ENCODE measurements at places on chromosomes 3 and 15.

DNA sequence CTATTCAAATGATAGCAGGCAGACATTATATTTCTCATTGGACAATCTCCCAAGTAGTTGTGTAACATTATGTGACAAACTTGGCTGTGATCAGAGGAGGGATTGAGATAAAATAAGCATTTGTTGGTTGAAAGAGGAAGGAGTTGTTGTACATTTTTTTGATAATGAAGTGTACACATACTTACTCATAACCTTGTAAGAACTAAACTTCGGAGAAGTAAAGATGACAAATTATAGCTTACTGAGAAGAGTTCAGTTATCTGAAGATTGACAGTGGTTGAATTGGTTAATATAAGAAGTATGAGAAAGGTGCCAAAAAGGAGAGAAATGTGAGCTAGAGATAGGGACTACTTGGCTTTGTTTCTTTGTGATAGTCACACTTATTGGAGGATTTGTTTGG is 32.6 kb downstream of the STT3B start:
- no peak for DNase-seq

DNA sequence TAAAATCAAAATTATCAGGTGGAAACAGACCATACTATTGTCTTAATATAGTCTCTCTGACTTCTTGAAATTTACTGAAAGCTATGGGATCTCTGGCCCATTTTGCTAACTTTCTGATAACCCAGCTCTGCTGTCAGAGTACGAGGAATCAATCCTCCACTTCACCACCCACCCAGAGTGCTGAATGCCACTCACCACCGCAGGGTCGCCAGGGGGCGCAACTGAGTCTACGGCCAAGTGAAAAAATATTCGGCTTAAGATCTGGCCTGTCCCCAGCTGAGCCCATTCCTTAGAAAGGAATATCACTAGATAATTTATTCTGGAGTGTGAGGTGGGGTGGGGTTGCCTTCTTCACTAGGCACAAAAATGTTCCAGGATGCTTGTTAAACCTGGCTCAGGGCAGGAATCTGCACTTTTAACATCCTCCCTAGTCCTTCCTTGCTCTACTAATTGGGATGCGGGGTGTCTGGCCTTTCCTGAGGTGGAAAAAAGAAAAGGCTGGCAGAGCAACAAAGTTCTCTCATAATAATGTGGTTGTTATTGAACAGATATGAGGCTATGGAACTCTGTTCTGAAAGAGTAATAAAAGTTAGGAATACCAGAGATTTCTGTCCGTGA is 520.6 kb downstream of the MFSD1 start:
- DNase-seq, result no peak

- no peak for DNase-seq
Measured at GRCh38 chr3:44237665-44238064, 4.0 kb upstream of the TOPAZ1 start.

- DNase-seq, result no peak
Measured at GRCh38 chr3:76644305-76644675, 395.6 kb upstream of the ROBO2 start.

DNA sequence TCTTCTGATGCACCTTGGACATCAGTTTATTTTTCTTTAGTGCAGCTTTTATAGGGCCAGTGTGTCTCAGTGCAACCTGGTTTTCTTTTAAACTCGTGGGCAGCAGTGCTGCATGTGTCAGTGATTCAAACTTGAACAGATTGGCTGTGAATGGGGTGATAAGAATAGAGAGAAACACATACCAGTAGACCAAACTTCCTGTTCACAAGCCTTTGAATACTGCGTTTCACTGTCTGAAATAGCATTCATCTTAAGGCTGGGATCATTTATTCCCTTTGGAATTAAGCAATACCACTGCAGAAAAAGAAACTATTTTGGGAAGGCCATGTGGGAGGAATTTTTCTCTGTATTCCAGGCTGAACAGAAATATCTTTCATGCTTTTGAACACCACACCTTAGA is 51.7 kb downstream of the PHLDB2 start:
- DNase-seq, result no peak

- no peak for DNase-seq
Measured at GRCh38 chr3:24640330-24640877, 145.8 kb upstream of the THRB start.

- no peak for DNase-seq
Measured at GRCh38 chr15:74808840-74809229, 3.8 kb upstream of the LMAN1L start.

DNA sequence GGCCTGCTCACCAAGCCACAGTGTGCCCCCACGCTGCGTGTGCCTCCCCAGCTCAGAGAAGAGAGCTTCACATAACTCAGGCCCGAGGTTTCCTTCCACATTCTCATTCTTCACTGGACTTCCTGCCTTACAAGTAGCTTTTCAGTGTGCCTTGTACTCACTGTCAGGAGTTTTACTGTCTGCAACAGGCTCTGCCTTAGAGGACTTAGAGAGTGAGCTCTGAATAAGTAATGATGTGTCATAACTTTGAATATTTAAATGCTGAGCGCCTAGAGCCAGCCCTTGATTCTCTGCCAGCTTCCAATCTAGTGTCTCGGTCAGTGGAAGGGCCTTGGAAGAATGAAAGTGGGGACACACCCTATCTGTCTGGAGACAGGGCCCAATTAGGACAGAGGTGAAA is 41.8 kb downstream of the ITGB5 start:
- DNase-seq, result no peak

DNA sequence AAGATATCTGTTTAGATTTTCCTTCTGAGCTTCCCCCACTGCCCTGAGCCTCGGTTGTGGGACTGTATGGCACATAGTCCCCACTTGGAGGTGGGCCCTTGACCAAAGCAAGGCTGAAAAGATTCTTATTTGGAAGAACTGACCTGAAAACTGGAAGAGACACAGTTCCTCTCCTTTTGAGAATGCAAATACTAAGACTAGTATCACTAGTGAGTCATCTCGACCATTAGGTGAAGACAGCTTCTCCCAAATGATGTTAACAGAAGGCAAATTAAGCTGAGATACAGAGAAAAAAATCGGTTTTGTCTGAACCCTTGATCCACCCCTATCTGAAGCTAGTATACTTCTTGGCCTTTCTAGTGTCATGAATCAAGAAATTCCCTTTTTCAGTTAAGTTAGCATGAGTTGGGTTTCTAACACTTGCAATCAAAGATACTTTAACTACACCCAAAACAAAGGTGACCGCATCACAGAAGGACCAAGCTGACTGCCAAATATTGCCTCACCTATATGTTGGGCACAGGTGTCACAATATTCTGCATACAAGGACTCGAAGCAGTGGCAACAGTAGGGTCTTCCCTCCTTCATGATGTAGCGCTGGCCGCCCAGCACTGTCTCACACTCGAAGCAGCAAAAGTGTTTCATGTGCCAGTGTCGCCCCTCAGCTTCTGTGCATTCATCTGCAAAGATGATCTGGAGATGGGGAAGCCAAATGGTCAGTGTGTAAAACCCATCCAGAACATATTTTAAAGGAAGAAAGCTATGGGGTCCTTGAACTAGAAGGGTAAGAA is 72.4 kb downstream of the PRICKLE2 start:
- DNase-seq, result no peak

GRCh38 chr3:184776916-184777315 is 35.0 kb upstream of the VPS8 start:
- DNase-seq, result no peak

DNA sequence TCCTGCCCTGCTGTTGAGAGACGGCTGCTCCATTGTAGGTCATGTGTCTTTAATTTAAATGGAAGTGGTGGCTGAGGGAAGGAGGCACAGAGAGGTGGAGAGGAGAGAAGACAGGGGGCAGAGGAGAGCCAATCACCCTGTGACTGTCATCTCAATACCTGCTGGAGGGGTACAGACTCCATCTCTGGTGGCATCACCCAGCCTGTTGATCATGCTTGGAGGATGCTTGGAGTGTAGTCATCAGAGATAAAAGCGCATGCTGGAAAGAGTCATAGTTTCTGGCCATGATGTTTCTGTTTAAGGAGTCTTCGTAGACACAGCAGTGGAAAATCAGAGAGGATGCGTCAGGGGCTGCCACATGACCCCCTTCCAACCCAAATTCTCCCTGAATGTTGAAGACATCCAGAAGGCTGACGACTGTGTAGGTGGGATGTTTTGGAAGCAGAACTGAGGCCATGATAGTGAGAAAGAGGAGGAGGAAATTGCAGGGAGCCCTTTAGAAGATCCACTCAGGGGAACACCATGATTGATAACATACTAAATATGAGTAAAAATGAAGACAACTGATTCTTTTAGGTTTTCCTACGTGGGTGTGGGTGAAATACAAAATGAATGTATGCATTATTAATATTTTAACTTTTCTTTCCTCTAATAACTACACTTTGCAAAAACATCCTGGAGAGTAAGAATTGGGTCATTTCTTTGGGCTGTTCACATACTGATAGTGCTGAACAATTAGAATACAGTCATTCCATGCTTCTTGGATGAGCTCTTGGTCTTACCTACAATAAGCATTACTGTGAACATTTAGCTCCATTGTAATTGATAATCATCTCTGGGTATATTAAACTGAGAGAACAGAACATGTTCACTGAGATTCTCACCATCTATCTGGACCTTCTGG is 210.6 kb upstream of the ATP10A start:
- no peak for DNase-seq

- no peak for DNase-seq
Measured at GRCh38 chr3:31456373-31456772, 76.4 kb upstream of the STT3B start.

DNA sequence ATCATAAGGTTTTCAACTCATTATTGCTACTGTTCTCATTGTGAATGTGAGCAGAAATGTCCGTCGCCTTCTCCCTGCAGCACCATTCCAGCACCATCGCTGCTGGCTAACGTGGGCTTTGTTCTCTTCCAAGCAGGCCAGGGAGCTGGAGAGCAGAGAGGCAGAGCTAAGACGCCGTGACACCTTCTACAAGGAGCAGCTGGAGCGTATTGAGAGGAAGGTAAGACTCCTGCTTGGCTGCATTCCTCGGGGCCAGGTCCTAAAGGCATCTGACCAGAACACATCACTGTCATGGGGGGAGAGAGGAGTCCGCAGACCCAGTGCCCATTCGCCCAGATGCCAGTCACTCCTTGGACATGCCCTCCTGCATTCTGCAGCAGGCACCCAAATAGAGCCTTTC is 130.4 kb upstream of the PLXNA1 start:
- no peak for DNase-seq

- no peak for DNase-seq
Measured at GRCh38 chr3:177807150-177807875, 610.0 kb upstream of the TBL1XR1 start.

DNA sequence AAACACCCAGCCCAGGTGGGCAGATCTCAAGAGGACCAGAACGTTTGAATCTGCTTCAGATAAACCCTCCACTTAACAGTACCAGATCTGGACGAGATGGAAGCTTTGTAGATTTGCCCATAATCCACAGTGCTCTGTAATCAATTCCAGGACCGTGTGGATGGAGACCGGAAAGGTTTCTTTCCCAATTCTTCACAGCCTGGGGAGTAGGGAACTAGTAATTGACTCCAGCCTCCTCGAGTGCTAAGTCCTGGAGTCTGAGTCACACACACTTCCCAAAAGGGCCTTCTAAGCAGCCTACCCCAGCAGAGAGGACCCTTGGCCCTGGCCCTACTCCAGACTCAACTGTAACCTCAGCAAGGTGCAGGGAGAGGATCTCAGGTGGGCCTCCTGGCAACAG is 56.2 kb upstream of the TSEN2 start:
- no peak for DNase-seq

DNA sequence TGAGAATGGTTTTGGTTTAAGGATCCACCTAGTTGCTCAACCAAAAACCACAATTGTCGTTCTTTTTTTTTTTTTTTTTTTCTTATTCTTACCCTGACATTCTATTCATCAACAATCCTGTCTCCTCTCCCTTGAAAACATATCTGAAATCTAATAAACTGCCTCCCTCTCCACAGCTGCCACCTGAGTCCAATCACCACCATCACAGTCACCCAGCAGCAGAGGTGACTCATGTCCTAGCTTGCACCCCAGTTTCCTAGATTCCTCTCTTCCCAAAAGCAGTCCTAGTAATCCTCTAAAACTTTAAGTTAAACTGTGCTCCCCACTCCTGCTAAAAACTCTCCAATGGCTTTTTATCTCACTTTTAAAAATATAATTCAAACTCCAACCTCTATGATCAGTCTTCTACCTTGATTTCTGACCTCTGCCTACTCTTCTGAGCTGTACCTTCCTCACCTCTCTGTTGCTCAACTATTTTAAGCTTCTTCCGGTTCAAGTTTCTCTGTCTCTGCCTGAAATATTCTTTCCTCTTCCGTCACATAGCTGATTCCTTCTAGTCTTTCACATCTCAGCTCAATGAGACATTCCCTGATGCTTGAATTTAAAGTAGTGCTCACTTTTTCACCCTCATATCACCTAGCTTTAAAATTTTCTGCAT is 33.7 kb upstream of the RBMS3 start:
- no peak for DNase-seq

- no peak for DNase-seq
Measured at GRCh38 chr3:186268616-186269448, 93.2 kb downstream of the DGKG start.

GRCh38 chr3:13053420-13053819 is 19.8 kb downstream of the IQSEC1 start:
- no peak for DNase-seq

- no peak for DNase-seq
Measured at GRCh38 chr15:47431501-47431900, 285.8 kb upstream of the SEMA6D start.

- no peak for DNase-seq
Measured at GRCh38 chr3:24088782-24089181, 143.7 kb downstream of the NR1D2 start.

DNA sequence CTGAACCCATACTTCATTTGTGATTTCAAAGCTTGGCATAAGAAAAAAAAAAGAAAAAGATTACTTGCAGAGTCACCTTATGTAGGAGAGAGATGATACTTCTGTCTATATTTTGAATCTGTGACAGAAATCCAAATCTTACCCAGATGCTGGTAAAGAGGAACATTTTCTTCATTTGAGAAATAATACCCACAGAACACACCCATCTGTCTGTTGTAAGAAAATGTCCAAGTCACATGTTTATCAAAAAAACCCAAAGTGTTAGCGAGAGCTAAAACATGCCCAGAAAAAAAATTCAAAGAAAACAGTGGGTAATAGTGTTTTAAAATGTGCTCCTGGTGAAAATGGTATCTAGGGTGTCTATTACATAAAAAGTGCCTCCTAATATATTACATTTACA is 18.0 kb upstream of the RAP2B start:
- no peak for DNase-seq

GRCh38 chr3:63950698-63951097 is 38.5 kb upstream of the SCAANT1 start:
- DNase-seq, result no peak

- no peak for DNase-seq
Measured at GRCh38 chr15:99348412-99348811, 97.1 kb downstream of the LRRC28 start.

DNA sequence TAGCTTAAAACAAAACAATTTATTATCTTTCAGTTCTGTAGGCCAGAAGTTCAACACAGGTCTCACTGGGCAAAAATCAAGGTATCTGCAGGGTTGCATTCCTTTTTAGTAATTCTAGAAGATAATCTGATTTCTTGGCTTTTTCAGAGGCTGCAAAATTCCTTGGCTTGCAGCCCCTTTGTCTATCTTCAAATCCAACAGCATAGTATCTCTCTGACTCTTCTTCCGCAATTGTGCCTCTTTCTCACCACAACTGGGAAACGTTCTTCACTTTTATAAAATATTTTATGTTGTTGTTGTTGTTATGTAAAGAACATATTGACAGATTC is 218.7 kb downstream of the STXBP5L start:
- DNase-seq, result no peak

All from omental fat pad (tissue), 4 donors.